ENCODE measurements at places on chromosomes 6 and 20.

DNA sequence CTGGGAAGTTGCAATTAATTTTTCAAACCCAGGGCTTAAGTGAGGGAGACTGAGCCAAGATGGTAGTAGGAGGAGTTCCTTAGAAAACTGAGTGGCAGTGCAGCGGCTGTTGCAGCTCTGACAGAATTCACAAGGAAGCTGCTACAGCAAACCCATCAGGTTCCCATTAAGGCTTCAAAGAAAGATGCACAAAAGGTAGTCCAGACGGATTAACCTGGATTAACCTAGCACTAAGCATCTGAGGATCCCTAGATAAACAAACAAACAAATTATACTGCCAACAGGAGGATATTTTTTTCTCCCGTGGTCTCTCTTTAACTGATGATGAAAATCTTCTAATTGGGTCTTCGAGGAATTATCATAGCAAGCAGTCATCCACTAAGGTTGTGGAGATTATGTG, 5.2 kb downstream of the TENT5A start:
- no peak for DNase-seq
- peaks cover 26% of the 10 kb centered on the region for H3K4me1 ChIP-seq
- no peak overlapping the region for H3K27ac ChIP-seq
- no peak overlapping the region for H3K4me3 ChIP-seq
- no peaks in the 10 kb centered on the region for H3K36me3 ChIP-seq

- no peaks in the 10 kb centered on the region for H3K27me3 ChIP-seq
- DNase-seq, result no peak
- H3K4me1 ChIP-seq, result no peaks in the 10 kb centered on the region
- no peak overlapping the region for H3K4me3 ChIP-seq
- H3K27ac ChIP-seq, result no peak overlapping the region
Observed at GRCh38 chr6:25166955-25167748, 112.0 kb upstream of the CARMIL1 start.

DNA sequence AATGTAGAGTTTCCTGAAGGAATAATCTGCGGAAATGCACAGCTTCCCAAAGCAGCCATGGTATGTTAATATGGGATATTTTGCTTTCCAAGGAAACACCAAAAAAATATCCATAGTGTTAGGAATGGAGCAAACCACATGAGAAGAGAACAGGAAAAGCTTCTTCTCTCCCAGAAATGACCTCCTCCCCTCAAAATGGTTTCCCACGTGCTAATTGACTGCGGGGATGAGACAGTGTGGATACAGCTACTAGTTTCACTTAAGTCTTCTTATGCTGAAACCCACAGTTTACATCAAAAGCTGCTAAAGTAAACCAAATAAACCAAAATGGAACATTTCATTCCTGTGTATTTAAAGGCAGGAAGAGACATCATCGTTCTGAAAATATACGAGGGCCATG, 69.4 kb downstream of the FYN start:
- H3K4me1 ChIP-seq, result no peaks in the 10 kb centered on the region
- no peaks in the 10 kb centered on the region for H3K36me3 ChIP-seq
- H3K27ac ChIP-seq, result no peak overlapping the region

GRCh38 chr6:16684195-16684689, 77.0 kb downstream of the ATXN1 start:
- peak overlapping the region; percentile 49 for H3K27ac ChIP-seq
- H3K27me3 ChIP-seq, result no peaks in the 10 kb centered on the region
- H3K4me3 ChIP-seq, result no peak overlapping the region
- peaks cover 67% of the 10 kb centered on the region for H3K4me1 ChIP-seq
- H3K36me3 ChIP-seq, result no peaks in the 10 kb centered on the region

GRCh38 chr20:57877131-57877824, 167.5 kb upstream of the PMEPA1 start:
- no peaks in the 10 kb centered on the region for H3K27me3 ChIP-seq
- H3K4me3 ChIP-seq, result no peak overlapping the region
- no peaks in the 10 kb centered on the region for H3K4me1 ChIP-seq
- H3K27ac ChIP-seq, result no peak overlapping the region
